ENCODE measurements at places on chromosomes 7 and 10. TPM values are rescaled to one million over a fixed set of nuclear protein-coding genes. Genes with fewer than 3 reads are reported as not detected.

The PRLHR gene
- total RNA-seq: not detected

The EPHA1 gene
- total RNA-seq: 0.56 TPM

The SOSTDC1 gene
- 4.3 TPM for total RNA-seq

The ST8SIA6 gene
- total RNA-seq: 20.0 TPM

The HOGA1 gene
- total RNA-seq: 4.4 TPM

The RBP3 gene
- not detected for total RNA-seq

The KMT2C gene
- total RNA-seq: 49.9 TPM

The ELAPOR2 gene
- 12.1 TPM for total RNA-seq

The MYH16 gene
- total RNA-seq: not detected

The TLX1 gene
- total RNA-seq: 0.09 TPM

The SLC26A5 gene
- total RNA-seq: not detected

The SRI gene
- 96.3 TPM for total RNA-seq

The BHLHA15 gene
- total RNA-seq: not detected

The NRCAM gene
- 0.71 TPM for total RNA-seq

The MBL2 gene
- not detected for total RNA-seq

The KAZALD1 gene
- total RNA-seq: 19.1 TPM

The TCF7L2 gene
- total RNA-seq: 17.4 TPM

The FAM25C gene
- not detected for total RNA-seq

The DUSP5 gene
- 25.6 TPM for total RNA-seq

The COL13A1 gene
- total RNA-seq: 4.4 TPM

The LIPN gene
- not detected for total RNA-seq

The OR6B1 gene
- total RNA-seq: not detected

The OPN1SW gene
- total RNA-seq: not detected

The GPER1 gene
- total RNA-seq: 4.8 TPM

The GPR26 gene
- total RNA-seq: not detected

The FAM185A gene
- total RNA-seq: 6.9 TPM

The ACADSB gene
- 90.9 TPM for total RNA-seq

The CCNY gene
- total RNA-seq: 72.1 TPM

The UPK3BL1 gene
- 12.7 TPM for total RNA-seq

The PLEKHS1 gene
- not detected for total RNA-seq

The PON1 gene
- not detected for total RNA-seq

The TWIST1 gene
- total RNA-seq: 4.4 TPM

The ADK gene
- 34.5 TPM for total RNA-seq

The UROS gene
- 57.6 TPM for total RNA-seq

The PNLIPRP2 gene
- total RNA-seq: not detected

The INA gene
- total RNA-seq: not detected

The NKX2-3 gene
- total RNA-seq: not detected

The TFR2 gene
- 0.41 TPM for total RNA-seq

The HSPB1 gene
- total RNA-seq: 1,069 TPM

The HACD1 gene
- total RNA-seq: 162 TPM

The CPN1 gene
- not detected for total RNA-seq

The KIF20B gene
- total RNA-seq: 4.5 TPM

The ZNF117 gene
- total RNA-seq: 3.8 TPM

The TMEM270 gene
- total RNA-seq: not detected

The LARP4B gene
- 59.3 TPM for total RNA-seq

The NAT16 gene
- not detected for total RNA-seq

The WDR11 gene
- 14.6 TPM for total RNA-seq

The ATP6V0A4 gene
- not detected for total RNA-seq

The SPDYE16 gene
- 0.26 TPM for total RNA-seq
